ENCODE measurements at places on chromosomes 6 and 20.

DNA sequence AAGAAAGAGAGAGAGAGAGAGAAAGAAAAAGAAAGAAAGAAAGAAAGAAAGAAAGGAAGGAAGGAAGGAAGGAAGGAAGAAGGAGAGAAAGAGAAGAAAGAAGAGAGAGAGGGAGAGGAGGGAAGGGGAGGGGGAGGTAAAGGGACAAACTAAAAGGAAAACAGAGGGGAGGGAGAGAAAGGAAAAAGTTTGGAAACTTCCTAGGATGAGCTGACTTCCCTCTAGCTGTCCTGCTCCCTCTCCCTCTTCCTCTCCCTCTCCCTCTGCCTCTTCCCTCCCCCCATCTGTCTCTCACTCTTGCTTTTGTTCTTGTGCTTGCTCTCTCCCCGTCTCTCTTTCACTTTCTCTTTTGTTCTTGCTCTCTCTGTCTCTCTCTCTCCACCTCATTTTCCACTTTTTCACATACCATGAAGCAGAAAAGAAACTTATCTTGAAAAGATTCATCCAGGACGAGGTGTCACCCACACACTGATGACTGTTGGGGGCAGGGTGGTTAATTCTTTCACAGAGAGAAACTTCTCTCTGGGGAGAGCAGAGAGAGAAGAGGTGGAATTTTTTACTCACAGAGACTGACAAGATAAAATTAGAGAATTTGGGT is 56.4 kb upstream of the DUSP22 start:
- DNase-seq, result no peak

DNA sequence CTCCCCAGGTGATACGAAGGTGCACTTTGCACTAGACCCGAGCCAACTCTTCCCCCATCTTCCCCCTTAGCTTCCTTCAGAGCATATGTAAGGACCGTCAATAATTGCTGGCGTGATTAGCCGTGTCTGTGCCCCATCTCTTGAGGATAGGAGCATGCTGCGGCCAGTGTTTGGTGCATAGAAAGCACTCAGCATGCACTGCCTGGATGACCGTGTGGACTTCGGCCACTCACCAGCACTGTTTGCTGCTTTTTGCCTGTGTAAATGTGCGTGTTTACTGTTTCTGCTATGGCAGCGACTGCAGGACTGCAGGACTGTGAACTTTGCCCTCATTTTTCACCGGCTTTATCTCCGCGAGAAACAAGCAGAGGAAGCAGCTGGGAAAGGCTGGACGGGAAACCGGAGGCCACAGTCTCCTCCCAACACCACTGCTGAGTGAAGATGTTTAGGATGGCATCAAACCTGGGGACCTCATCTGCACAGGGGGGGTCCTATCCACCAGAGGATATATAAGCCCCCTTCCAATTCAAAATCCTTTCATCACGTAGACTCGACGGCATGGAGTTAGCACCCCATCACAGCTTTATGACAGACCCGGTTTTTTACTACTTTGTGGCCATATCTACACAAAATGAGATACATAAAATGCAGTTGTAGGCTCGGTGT is 150.6 kb upstream of the AFDN start:
- DNase-seq, result no peak

GRCh38 chr6:34142061-34142998 is 3.6 kb downstream of the GRM4 start:
- DNase-seq, result no peak

GRCh38 chr6:134190883-134191282 is 127.0 kb downstream of the SGK1 start:
- no peak for DNase-seq

DNA sequence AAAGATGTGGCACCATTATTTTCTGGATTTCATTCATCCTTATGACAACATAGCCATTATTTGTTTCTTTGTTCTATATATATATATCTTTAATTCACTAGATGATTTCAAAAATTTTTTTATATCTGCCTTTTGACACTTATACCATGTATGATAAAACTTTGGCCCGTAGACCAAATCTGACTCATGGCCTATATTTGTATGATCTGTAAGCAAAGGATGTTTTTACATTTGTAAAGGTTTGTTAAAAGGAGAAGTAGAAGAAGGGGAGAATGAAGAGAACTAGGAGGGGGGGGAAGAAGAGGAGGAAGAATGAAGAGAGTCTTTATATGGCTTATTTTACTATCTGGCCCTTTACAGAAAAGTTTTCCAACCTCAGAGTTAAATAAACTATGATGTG is 279.7 kb downstream of the LAMA2 start:
- no peak for DNase-seq

GRCh38 chr20:63962426-63963347 is 6.5 kb upstream of the UCKL1 start:
- no peak for DNase-seq

DNA sequence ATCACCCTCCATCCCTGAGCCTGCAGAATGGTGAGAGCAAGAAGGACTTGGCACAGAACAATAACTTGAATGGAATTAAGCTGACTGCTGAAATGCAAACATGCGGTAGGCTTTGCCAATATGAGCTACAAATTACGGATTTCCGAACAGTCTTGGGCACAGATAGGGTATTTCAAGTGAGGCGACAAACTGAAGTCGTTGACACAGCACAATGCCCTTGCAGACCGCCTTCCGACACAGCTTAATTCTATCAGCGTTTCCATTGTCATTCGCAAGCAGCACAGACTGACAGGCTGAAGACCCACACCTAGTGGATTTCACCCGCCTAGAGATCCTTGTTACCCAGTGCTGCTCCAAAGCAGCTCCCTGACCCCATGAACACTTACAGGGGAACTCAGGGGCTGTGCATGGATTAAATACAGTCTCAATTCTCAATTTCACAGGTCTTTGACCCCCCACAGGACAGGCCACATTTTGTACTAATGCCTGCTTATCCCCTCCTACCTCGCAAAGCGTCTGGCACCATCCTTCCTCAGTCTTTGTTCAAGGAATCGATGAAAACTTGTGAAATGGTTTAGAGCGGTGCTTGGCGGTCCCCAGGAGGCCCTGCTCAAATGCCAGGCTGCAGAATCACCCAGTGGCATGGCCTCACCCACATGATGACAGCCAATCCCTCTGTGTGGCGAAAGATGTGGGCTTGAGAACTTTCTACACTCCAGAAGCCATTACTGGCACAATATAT is 34.6 kb downstream of the RAMACL start:
- no peak for DNase-seq

GRCh38 chr6:108222064-108222463 is 38.8 kb downstream of the SNX3 start:
- DNase-seq, result no peak

DNA sequence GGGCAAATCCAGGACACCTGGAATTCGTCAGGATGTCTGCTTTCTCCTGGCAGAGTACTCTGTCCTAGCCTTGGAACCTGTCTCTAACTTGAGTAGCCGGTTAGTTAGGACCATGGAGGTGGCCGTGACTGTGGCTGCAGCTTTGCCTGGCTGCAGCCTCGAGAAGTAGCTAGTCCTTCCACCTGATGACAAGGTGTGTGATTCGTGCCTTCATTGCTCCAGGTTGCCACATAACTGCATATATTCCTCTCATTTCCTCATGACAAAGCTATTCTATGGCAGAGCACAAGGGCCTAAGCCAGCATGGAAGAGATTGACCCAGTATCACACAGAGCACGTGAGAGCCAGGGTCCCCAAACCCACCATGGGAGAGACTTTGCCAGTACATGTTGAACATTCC is 39.8 kb upstream of the KIF25 start:
- no peak for DNase-seq

- no peak for DNase-seq
These were observed 40.5 kb downstream of the SNAI1 start for GRCh38 chr20:50023116-50023805.

- DNase-seq, result no peak
These were observed 144.8 kb downstream of the SASH1 start for GRCh38 chr6:148487461-148487860.
